Stimulated activated CD8-positive, alpha-beta memory T cell treated with anti-CD3 and anti-CD28 coated beads, Interleukin-4, amount 100 ng/mL, for 4 hours (primary cell): ENCODE measurements at places on chromosomes 5 and 9.

DNA sequence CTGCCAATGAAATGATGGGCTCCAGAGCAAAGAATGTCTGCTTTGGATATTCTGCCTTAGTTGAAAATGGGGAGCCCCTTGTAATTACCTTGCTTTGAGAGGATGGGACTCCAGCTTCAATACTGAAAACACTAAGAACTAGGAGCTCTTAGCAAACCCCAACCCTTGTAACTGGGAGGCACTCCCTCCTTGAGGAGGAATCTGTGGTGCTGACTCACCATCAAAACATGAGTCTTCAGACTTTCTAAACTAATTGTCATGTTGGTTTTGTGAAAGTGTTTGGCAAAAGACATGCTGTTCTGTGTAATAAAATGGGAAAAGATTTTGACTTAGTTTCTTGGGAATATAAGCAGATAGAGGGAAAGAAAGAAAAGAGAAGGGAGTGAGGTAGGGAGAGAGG, 91.9 kb upstream of the PTPRD start:
- DNase-seq, result no peak

- no peak for DNase-seq
These were observed 188.7 kb downstream of the PIK3R1 start for GRCh38 chr5:68404246-68404645.

- no peak for DNase-seq
These were observed 102.9 kb downstream of the ACER2 start for GRCh38 chr9:19511694-19512093.

- no peak for DNase-seq
These were observed 423.3 kb downstream of the TLE1 start for GRCh38 chr9:81266086-81266485.

DNA sequence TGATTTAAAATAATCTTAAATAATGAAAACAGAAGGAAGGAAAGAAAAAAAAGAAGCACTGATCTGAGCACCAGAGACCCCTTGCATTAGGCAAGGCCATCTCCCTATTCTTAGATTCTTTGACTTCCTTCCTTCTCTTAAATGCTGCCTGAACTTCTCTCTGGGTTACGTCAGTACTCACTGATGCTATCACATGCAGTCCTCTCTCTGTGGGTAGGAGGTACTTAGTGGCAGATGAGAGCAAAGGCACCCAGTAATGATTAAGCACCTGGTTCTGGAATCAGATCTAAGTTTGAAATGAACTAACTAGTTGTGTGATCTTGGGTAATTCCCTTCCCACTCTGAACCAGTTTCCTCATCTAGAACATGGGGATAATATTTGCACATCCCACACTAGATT, 110.3 kb upstream of the TBC1D2 start:
- no peak for DNase-seq

DNA sequence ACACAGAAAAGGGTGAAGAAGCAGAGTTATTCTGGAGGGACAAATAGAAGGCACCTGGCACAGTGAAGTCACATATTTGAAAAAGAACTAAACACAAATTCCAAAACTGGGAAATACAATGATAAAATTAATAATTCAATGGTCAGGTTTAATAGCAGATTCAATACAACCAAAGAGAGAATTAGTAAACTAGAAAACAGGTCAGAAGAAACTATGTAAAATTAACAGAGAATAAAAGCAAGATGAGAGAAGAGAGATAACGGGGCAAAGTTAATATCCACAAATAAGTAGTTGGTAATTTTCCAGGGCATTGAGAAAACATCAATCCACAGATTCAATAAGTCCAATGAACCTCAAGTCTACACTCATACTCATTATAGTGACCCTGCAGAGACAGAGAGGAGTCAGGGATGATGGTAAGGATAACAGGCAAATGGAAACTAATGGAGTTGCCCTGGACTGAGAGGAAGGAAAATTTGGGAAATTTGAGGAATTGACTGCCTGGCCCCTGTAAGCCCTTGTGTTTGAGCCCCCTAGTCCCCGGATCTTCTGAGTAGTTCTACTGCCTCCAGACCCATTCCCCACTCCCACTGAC, 8.3 kb upstream of the ERGIC1 start:
- no peak for DNase-seq

DNA sequence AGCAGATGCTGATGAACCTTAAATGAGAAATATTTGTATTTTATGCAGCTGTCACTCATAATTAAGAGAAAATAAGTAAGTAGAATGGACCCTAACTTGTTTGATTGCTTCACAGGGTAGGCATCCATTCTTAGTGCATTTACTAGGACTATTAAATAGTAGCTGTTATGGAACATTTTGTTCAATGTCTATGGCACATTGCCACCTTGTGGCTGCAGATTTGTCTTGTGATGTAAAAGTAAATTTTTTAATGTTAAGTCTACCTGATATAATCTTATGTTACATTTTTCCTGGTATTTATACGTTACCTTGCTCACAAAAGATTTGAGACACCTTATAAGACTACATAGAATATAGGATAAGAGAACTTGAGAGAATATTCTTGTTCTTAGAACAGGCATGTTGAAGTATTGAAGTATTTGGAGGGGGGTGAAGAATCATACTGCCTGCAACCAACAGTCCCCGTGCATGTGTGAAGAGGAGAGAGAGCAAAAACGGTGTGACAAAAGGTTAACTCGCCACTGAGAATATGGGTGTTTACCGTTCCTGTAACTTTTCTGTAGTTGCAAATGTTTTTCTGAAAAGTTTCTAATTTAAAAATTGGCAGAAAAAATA, 161.1 kb downstream of the MAST4 start:
- DNase-seq, result no peak

GRCh38 chr5:135913713-135914626, 18.3 kb upstream of the IL9 start:
- DNase-seq, result no peak
